ENCODE measurements at places on chromosomes 16 and 17. TPM values are rescaled to one million over a fixed set of nuclear protein-coding genes. Genes with fewer than 3 reads are reported as not detected.

Gene CPD
- polyA plus RNA-seq = 24.6 TPM

Gene CCL3
- not detected for polyA plus RNA-seq

Gene PPY
- not detected for polyA plus RNA-seq

Gene CBX4
- 1.2 TPM for polyA plus RNA-seq

Gene PRR29
- 0.47 TPM for polyA plus RNA-seq

Gene ZNF23
- 15.3 TPM for polyA plus RNA-seq

Gene PSMB10
- polyA plus RNA-seq = 49.8 TPM

Gene CORO7
- 7.3 TPM for polyA plus RNA-seq

Gene SSTR5
- polyA plus RNA-seq = not detected
